ENCODE measurements at places on chromosomes 5 and 9.

DNA sequence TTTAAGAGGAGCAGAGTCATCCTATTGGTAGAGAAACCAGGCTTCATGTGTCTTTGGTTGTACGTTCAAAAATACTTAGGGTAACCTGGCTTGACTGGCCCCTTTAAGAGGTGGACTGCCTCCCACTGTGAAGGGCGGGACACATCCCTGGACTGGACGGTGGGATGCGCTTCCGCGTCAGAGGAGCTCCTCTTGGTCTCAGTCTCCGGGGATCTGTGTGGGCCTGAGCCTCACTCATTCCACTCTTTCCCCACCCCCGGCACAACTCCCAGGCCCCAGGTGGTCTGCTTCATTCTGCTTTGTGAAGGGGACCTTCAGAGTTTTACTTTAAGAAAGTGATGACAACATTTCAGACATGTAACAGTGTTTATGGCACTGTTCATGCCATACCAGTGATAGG lies 601.1 kb downstream of the IRX1 start:
- DNase-seq, result no peak

DNA sequence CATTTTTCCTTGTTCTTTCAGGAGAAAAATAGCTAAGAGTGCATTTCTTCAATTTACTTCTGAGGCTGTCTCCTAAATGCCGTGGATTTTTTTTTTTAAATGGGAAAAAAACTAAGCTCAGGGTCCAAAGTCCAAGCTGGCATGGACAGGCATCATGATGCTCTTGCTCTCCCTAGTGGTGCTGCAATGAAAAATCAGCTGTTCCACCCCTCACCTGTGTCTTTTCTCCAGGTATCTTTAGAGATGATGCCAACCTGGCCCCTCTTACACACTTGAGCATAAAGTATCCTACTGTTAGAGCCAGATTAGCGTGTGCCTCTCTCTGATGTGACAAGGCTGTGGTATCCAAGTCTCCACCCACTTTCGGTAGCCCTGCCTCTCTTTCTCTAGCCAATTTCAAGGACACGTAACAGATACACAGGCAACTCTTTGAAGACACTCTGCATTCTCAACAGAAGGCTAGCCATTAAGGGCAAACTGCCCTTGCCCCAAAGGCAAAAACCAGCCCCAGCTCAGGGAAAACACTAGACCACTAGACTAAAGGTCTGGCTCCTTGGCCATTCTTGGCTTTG lies 208.8 kb downstream of the SAXO1 start:
- DNase-seq, result no peak

GRCh38 chr5:170611449-170612090 lies 107.8 kb downstream of the KCNIP1 start:
- DNase-seq, result no peak

- no peak for DNase-seq
Observed at GRCh38 chr9:86637515-86637914, 283.3 kb upstream of the TUT7 start.

GRCh38 chr5:26482076-26482809 lies 556.1 kb downstream of the CDH9 start:
- DNase-seq, result no peak

GRCh38 chr5:171428809-171429542 lies 9.5 kb downstream of the FGF18 start:
- no peak for DNase-seq

DNA sequence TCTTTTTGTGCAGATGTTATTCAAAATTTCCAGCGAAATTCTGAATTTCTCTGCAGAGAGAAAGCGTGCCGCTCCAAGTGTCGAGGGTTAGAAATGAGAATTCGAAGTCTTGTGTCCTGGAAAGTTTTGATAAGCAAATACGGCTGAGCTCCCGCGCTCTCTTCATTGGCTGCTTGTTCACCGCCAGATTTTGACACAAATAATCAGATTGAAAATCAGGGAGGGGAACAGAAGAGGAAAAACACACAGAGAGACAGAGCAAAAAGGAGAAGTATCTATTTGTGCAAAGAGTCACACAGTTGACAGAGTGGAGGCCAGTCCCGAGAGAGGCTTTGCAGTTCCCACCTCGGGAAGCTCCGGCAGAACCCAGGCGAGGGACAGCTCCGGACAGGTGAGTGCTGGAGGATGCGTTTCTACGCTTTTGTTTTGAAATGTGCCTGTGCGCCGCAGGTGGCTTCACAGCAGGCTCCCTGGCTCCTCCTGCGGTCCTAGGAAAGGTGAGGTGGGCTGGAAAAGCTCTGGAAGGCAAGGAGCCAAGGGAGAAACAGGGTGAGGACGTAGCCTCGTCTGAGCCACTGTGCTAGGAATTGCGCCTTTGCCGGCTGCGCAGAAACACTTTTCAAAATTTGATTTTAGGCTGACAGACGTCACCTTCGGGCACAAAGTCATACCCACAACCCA lies at the start of gene GFI1B:
TSS of gene GFI1B (plus strand) at position 244 of the 681 bp plus-strand sequence. CDS start 7,985 bp downstream, outside the sequence.
- peak; percentile 53 for DNase-seq

DNA sequence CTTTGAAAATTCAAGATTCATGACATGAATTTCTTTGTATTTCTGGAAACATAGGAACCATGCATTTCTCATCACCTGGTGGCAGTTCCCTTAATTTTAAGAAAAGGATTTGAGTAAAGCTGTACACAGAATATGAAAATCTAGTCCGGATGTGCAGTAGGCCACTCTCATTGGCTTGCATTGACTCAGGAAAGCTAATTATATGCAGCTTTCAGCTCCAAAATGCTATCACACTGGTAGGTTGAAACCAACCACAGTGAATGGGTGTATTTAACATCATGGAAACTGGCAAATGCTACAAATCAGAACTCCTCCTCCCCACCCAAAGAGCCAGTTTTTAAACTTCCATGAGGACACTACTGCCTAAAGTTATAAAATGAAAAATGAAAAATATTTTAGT lies 161.6 kb upstream of the FBXL17 start:
- DNase-seq, result no peak

- DNase-seq, result no peak
Observed at GRCh38 chr9:105608721-105609598, 51.0 kb downstream of the FKTN start.

DNA sequence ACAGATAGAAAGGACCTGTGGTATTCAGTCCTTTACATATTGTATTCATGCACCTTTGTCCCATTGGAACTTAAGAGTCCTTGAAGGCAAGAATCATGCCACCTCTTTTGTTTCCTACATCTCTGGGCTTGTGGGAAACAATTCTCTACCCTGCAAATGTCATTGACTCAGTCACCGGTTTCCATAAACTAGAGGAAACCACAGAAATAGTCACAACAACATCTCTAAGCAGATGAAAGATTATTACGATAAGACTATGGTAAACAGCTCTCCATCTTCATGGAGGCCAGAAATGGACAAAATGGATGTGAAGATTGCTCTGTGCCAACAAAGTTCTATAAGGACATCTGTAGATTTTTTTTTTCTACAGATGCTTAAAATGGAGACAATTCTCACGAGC lies 165.5 kb downstream of the PIK3R1 start:
- DNase-seq, result peak; percentile 81

- no peak for DNase-seq
Observed at GRCh38 chr5:166845044-166845443, 1446.4 kb upstream of the WWC1 start.

DNA sequence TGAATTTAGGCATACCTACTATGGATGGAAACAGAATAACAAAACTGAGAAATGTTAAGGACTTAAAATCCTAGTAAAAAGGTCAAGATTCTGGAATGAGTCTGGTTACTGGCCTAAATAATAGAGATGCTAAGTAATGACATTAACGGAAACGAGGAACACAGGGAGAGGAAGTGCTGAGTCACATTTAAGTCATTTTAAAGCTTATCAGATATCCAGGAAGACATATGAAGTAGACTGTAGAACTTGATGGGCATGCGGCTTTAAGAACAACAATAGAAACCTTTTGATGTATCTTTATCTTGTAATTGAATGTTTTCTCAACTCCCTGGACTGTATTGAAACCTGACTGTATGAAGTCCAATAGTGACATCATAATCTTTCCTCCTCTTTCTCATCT lies 1251.4 kb upstream of the CDH6 start:
- DNase-seq, result no peak

- no peak for DNase-seq
Observed at GRCh38 chr9:108800632-108801099, 55.1 kb downstream of the ACTL7B start.

Data from bone marrow (tissue), 2 donors.